ENCODE measurements at places on chromosomes 2 and 18. TPM values are rescaled to one million over a fixed set of nuclear protein-coding genes. Genes with fewer than 3 reads are reported as not detected.

Gene RFTN2
- total RNA-seq = 16.2 TPM

Gene UGT1A9
- total RNA-seq = not detected

Gene AGPS
- 26.4 TPM for total RNA-seq

Gene LYG1
- not detected for total RNA-seq

Data from cardiac ventricle fibroblast (primary cell).